ENCODE measurements at places on chromosomes 12 and 14.

DNA sequence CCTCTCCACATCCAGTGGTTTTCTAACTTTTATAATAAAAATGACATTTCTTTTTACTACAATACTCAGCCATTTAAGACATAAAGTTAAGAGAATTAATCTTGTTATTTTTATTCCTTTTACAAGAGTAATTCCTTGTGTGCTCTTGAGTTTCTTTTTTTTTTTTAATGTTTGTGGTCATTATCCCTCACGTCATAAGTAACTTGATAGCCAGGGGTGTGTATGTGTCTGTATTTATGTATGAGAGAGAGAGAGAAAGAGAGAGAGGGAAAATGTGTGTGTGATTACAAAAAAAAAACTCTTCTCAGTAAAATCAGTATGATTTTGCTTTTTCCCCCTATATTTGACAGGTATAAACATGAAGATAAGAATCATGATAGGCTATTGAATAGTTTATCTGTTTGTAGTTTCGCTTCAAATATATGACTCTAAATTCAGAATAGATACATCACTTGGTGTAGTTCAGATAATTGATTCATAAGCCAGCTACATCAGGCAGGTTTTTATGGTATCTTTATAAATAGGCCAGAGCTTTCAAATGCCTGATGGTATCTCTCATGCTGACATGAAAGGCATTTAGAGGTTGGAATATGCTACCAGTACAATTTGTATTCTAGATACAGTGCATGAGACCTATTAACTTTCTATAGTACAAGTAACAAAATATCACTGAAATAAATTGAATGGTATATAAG, 34.9 kb downstream of the RERGL start:
- DNase-seq = no peak

DNA sequence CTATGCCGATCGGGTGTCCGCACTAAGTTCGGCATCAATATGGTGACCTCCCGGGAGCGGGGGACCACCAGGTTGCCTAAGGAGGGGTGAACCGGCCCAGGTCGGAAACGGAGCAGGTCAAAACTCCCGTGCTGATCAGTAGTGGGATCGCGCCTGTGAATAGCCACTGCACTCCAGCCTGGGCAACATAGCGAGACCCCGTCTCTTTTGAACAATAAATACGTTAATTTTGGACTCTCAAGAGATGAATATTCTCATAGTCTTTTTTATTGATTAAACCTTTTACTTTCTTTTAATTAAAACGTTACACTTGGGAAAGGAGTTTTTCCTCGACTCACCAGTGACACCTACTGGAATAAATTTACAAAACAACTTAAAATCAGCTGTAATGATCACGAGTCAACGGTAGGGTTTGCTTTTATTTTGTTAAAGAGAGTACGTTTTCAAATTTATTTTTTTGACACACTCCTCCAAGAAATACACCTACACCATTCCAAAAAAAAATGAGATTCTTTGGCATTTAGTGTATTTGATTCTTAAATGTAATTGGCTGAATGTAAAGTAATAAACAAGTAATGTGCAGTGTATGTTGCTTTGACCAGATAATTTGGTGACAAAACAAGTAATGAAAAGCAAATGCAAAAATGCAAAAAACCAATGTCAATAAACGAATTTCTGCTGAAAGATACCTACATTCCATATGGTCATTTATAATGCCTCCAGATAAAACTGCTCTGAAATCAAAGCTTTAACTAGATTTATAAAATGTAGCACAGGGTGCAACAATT, 687 bp upstream of the RPS29 start:
- DNase-seq = peak; percentile 91

DNA sequence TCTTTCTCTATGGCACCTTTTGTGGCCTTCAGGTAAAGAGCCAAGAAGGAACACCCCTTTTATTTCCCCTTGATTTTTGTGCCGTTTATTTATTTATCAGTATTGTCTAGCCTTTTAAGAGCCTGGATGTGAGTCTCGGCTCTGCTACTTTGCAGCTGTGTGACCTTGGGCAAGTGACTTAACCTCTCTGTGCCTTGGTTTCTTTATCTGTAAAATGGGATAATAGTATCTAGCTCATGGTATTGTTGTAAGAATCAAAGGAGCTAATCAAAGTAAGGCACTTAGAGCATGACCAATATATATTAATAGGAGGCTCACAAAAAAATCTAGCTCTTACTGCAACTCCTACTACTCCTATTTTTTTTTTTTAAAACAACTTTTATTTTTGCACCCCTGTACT, 179.7 kb downstream of the CHST11 start:
- DNase-seq = no peak

DNA sequence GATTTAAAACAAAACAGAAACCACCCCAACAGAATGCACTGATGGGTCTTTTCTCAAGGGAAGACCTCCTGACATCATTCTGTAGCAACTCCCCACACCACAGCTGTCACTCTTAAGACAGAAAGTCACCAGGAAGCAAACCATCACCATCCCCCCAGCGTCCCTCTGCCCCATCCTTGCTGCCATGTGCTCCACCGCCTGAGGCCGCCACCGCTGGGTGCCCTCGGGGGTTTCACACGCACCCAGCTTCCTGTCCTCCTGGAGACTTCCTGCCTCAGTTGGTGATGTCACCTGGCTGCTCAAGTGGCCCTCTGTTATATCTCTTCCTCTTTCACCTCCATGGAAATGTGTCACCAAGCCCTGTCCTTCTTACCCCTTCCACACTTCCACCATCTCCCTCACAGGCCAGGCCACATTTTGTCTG, 71.4 kb upstream of the GPR68 start:
- peak; percentile 13 for DNase-seq

DNA sequence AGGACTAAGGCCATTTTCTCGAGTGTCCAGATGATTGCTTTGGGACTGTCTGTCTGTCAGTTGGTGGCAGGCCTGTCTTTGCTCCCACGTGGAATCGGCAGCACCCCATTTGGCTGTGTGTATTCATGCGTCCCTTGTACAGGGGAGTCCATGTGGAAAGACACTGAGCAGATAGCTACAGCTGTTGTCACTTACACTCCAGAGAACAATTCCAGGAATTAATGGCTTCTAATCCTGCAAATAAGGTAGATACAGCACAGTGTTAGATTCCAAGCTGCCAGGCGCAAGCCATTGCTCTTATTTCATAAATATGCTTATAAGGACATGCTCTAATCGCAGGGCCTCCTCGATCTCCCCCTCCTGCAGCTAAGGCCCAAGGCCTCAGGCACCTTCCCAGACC, 208.8 kb downstream of the VRK1 start:
- no peak for DNase-seq

DNA sequence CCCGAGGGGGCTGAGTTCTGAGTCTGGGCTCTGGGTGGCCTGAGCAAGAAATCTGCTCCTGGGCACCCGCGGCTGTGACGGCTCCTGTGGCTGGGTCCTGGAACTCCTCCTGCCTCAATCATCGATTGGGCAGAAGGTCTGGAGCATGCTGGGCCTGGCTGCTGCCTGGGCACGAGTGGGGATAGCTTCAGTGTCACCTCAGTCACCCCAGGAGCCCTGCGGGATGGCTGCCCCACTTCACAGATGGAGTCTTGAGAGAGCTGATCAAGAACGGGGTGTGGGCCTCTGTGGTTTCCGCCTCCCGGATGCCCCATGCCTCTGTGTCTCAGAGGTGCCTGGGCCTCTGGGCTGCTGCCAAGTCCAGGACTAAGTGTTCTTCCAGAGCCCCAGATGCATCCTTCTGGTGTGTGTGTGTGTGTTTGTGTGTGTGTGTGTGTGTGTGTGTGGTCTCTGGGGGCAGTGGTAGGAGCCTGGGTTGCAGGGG, 185.6 kb upstream of the C14orf180 start:
- DNase-seq = peak; percentile 91

DNA sequence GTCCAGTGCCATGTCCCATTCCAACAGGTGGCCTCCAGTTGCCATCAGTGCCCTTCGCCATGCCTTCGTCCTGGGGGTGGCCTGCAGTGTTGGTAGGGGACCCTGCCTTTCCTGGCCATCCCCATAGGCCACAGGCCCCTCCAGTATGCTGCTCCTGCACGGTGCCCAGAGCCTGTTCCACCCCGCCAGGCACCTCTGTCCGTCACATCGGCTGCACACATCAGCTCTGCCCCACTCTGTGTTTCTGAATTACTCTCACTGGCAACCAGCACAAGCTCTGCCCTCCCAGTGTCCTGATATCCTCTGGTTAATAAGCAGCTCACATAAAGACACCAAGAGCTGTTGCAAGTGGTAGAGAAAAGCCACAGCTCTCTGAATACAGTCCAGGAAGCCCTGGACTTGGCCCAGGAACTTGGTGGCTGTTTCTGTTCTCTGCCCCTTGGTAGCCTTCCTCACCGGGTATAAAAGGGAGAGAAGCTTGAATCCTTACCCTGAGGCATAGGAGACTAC, 31.3 kb upstream of the ATP2A2 start:
- no peak for DNase-seq

DNA sequence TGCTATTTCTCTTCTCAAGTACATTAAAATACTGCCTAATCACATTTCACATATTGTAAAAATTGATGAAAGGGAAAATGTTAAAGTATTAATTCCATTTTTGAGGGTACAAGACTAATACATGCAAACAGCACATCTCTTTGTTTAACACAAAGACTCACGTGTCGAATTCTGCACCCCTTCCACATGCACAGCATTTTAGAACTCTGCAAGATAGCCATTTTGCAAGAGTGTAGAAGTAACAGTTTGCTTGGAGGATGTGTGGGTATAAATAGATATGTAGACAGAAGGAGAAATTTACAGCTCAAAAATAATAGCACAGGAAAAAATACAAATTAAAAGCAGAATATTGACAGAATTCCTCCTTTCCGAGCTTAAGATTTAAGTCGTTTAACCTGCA, 2.5 kb downstream of the GRIN2B start:
- DNase-seq = no peak
